Left lung (tissue), 14 donors: ENCODE measurements at places on chromosomes 12 and 14. TPM values are rescaled to one million over a fixed set of nuclear protein-coding genes. Genes with fewer than 3 reads are reported as not detected.

DNA sequence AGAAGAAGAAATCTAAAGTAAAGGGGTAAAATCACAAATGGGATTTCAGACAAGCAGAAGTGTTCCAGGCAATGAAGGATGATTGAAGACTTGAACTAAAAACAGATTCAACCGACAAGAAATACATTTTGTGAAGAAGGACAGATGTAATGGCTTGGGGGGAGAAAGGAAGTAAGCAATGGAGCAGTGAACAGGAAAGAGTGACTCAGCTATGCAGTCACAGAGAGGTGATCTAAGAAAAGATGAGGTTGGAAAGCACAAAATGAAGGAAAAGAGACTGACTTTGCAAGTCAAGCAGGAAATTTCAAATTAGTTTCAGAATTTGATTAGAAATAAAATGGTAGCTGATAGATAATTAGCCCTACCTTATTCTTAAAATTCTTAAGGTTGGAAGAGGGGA, 66.5 kb downstream of the PUS7L start:
- DNase-seq: no peak

DNA sequence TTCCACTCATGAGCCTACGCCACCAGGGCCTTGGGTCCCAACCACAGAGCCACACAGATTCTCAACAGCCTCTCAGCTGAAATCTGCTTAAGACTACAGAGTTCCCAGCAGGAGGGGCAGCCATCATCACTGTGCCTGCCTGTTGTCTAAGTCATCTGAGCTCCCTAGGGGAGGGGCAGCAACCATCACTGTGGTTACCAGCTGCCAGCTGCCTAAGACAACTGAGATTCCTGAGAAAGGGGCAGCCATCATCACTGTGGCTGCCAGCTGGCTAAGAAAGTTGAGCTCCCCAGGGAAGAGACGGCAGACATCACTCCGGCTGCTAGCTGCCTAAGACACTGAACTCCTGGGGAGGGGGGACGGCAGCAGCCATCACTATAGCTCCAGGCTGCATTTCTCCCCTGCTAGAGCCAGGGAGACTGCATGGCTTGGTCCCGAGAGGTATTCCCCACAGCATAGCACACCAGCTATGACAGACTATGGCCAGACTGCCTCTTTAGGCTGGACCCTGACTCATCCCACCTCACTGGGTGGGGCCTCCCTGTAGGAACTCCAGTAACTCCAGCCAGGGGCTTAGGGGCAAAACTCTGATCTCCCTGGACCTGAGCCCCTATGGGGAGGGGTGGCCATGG, 37.2 kb upstream of the C14orf132 start:
- DNase-seq: no peak

DNA sequence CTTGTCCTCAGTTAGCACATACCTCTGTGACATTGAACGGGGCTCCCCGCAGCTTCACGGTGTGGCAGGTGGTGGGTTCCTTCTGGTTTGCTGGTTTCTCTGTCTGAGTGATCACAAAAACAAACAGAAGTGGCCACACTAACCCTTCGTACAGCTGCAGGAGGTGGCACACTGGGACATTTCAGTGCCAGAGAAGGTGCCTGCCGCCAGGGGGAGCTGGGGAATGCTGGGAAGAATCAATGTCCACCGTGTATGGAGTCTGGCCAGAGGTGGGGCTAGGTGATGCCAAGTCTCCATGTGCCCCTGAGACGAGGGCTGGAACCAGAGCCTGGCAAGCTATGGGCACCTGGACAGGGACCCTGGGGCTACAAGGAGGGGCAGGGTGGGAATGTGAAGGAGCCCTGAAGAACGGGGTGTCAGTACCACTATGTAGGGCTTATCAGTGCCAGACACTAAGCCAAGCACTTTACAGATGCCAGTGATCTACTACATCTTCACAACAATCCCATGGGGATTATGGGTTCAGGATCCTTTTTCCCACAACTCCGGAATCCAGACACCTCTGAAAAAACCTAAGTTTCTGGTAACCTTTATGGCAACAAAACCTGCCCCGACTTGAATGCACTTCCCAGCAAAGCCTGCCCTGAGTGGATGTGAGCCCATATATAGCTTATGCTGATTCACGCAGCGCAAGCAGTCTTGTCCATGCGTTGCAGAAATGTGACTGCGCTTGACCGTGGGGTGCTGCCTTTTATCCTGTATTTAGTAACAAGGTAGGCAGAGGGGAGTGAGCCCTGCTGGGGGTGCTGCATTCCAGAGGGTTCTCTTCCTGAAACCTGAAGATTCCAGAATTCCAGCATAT, 10.8 kb downstream of the RBM19 start:
- DNase-seq: no peak

GRCh38 chr14:64208981-64209380, 85.2 kb downstream of the ESR2 start:
- no peak for DNase-seq

GRCh38 chr14:22118899-22119477, 445.4 kb upstream of the OR4E1 start:
- DNase-seq: no peak

MGAT4C gene
- 1.3 TPM for polyA plus RNA-seq

DNA sequence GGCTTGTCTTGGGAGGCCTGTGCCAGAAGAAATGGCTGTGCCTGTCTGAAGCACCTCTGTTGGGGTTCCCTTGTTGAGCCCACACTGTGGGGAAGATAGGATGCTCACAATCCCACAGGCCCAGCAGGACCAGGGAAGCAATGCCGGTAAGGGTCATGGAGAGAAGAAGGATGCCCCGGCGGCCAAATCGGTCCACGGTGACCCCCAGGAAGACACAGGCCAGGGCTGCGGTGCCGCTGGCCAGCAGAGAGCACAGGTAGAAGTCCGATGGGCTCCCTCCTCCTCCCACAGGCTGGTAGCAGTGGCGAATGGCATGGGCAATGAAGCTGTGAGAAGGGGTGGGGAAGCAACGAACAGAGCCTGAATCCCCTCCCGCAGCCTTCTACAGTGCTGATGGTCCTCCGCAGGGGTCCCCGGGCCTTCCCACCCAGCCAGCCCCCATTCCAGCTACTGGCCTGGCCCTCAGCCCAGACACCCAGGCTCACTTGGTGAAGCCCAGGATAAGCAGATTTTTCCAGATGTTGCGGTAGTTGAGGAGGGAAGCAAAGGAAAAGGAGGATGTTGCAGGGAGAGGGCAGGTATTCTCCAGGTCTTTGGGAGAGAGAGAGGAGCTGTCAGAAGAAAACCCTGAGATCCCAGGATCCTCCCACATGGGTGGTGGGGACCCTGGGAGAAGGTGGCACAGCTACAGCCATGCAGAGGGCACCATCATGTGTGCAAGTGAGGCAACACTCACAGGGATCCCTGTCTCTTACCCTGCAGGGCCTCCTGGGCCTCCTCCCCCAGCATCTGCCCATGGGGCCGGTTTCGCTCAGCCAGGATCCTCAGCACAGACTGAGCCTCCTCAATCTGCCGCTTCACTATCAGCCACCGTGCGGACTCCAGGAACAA, 5.0 kb downstream of the SLC22A17 start:
- no peak for DNase-seq

C12orf42 gene
- polyA plus RNA-seq: not detected

HOXC12 gene
- polyA plus RNA-seq: not detected

DNA sequence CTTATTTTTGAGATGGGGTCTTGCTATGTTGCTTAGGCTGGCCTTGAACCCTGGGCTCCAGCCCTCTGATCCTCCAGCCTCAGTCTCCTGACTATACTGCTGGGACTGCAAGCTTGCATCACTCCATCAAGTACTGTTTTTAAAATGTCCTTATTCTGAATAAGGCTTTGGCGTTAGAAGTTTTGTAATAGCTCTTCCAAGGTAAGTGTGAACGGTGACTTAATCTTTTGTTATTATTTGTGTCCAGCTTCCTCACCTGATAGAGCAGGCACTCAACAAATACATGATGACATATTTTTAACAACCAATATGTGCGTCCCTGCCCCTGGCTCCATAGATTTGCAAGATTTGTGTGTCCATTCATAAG, 1.4 kb downstream of the C1RL start:
- no peak for DNase-seq

RIC8B gene
- polyA plus RNA-seq: 28.0 TPM

IPO4 gene
- 27.1 TPM for polyA plus RNA-seq

- no peak for DNase-seq
These were observed 41.1 kb upstream of the TSPAN9 start for GRCh38 chr12:3035815-3036702.

RDH16 gene
- 0.60 TPM for polyA plus RNA-seq

PRIMA1 gene
- polyA plus RNA-seq: 1.3 TPM

GRCh38 chr12:101186291-101186690, 23.7 kb downstream of the SLC5A8 start:
- no peak for DNase-seq

PTPN6 gene
- polyA plus RNA-seq: 20.7 TPM

DNA sequence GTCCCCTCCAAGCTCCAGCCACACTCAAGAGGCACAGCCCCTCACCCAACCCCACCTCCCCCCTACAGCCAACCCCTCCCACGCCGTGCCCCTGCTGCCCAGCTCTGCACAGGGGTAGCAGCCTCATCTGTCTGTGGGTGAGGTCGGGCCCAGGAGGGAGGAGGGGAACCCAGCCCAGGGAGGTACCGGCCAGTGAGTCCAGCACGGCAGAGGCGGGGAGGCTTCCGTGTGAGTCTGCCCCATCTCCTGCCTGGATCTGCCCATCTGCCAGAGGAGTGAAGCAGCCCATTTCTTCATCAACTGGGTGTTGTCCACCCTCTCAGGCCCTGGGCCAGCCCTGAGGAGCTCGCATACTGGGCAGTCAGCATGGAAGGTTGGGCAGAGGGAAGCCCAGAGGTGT, 54.2 kb downstream of the CCNK start:
- DNase-seq: no peak

WASHC4 gene
- polyA plus RNA-seq: 68.3 TPM

LRRC43 gene
- 1.3 TPM for polyA plus RNA-seq
